Brain (organoid and tissue), 16 donors: ENCODE measurements at places on chromosomes 3 and 15. TPM values are rescaled to one million over a fixed set of nuclear protein-coding genes. Genes with fewer than 3 reads are reported as not detected.

Gene POLR2H
- 90.7 TPM for polyA plus RNA-seq

Gene CERS3
- not detected for polyA plus RNA-seq

Gene EIF4E3
- polyA plus RNA-seq: 7.2 TPM

- no peak for DNase-seq
Observed at GRCh38 chr15:56492236-56492635, 27.3 kb upstream of the MNS1 start.

DNA sequence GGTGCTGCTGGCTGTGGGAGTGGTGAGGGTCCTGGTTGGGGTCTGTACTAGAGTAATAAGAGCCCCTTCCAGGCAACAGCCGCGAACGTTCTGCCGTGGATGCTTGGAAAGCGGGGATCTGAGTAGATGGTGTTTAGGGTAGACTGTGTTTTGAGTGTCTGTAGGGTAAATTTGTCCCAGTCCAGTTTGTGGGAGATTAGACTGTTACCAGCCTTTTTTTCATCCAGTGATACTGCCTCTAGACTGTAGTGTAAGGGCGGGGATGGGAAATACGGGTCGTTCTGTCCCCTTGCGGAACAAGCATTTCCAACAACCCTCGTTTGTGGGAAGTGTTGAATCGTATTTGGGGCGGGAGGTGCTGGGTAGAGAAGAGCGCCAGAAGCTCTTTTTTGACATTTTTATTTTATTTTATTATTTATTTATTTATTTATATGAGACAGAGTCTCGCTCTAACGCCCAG lies 424 bp downstream of the HAUS2 start:
- DNase-seq: no peak

DNA sequence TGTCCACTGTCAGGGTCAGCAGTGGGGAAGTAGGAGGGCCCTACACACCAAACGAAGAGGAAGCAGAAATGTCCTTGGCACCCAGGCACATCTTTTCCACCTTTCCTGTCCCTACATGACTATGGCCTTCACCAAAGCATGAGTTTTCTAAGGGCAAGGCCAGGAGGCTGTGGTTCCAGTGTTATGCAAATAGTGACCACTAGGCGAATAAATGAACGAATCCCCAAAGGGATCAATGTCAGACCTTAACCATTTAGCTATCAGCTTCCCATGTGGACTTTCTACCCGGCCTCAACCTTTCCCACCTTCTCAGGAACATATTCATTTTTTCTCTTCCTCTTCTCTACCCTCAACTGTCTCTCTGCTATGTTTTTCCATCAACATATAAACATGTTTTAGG lies 63.1 kb downstream of the NTRK3 start:
- DNase-seq: no peak

DNA sequence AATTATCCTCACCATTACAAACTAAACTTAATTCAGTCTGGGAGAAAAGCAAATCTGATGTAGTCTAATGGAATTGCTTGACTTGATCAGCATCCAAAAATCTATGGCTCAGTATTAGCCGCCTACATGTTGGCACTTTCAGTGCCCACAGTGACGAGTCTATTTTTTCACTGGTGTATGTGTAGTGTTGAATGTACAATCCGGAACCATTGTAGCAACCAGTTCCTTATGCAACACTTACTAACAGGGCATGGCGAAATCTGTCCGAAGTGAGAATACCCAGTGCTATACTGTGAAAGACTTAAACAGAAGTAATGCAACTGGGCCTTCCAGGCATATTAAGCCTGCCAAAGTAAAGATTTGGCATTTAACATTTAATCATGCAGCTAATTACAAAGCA lies 18.6 kb downstream of the LRRN1 start:
- DNase-seq: peak; percentile 31

DNA sequence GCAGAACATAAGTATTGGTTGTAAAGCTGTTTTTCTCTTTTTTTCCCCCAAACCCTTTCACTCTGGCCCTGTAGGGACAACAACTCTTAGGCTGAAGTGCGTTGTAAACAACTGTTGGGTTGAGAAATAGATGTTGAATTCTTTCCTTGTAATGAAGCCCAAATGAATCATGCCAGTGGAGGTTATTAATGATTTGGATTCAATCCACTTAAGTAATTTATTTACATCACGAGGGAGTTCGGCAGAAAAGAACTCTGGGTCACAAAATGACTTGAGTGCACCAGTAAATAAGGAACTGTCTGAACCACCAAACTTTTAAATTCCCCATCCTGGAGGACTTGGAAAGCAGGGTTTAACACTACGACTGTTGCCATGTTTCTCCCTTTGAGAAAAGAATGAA lies 218.9 kb downstream of the PDZRN3 start:
- no peak for DNase-seq

DNA sequence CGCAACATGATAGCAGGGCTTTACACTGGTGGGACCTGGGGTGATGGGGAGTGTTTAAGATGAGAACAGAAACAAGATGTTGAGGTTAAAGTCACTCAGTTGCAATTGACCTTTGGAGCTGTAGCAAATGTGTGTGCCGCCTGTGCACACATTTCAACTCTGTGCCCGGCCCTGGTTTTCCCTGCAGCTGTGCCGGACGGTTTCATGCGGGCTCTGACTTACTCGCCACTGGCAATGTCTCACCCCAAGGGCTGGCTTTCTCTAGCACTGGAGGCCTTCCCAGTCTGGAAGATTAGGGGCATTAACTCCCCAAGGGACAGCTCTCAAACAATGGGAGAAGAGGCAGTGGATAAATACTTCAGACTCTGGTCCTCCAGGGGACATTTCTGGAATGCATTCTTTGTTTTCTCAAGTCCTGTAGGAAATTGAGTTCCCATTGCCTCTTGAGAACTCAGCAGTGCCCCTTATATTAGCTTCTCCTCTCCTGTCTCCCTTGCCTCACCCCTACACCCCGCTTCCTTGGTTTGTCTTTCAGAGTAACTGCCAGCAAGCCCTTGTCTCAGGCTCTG lies 152.5 kb downstream of the EDEM1 start:
- DNase-seq: no peak

- no peak for DNase-seq
Observed at GRCh38 chr3:153350420-153350819, 188.4 kb downstream of the RAP2B start.

GRCh38 chr3:48467110-48467454 lies 20.5 kb downstream of the ATRIP start:
- DNase-seq: no peak

GRCh38 chr3:182702216-182702615 lies 91.1 kb upstream of the ATP11B start:
- DNase-seq: no peak

- peak; percentile 90 for DNase-seq
Observed at GRCh38 chr3:127970966-127971592, 56.0 kb downstream of the KBTBD12 start.

DNA sequence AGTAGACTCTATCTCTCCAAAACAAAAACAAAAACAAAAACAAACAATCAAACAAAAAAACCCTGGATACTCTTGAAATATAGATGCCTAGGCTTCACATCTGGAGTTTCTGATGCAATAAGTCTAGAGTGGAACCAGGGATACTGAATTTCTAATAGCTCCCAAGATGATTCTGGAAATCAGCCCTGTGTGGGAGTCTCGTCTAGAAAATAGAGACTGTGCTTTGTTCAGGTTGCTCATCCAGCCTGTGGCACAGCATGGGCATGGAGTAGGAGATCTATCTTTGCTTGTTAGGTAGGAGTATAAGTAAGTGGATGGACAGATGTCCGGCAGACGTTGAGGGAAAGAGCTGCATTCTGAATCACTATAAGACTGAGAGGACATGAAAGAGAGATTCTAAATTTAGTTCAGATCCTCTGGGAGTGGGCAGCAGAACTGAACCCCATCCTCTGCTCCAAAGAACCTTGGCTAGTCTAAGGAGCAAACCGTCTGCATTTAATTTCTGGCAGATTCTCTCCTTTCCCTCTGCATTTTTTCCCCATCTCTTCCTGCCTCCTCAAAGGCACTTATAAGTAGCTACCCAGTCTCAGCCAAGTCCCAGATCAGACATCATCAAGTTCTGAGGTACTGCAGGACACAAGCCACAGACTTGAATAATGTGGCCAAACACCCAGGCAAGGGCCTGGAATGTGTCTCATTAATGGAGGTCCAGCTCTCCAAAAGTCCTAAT lies 92.6 kb upstream of the STRIT1 start:
- DNase-seq: no peak

GRCh38 chr3:178561239-178561638 lies 25.0 kb downstream of the KCNMB2 start:
- DNase-seq: no peak
